Stimulated activated CD8-positive, alpha-beta memory T cell treated with anti-CD3 and anti-CD28 coated beads, Interleukin-4, amount 100 ng/mL, for 4 hours (primary cell): ENCODE measurements at places on chromosomes 6 and 20.

DNA sequence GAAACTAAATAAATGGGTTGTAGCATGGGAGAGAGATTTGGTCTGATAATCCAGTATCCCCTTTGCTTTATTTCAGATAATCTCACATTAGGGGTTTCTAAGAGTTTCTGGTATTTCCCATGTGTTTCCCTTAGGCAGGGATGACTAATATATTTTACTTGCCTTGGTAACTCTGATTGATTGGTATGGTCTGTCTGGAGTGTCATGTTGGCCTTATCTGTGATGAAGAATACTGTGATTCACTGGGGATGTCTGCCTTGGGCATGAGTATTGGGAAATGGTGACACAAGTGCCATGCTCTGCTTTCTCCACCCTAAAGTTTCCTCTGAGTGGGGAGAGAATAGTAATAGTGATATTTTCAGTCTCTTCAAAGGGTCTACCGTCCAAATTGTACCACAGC, 10.1 kb downstream of the SLC22A2 start:
- DNase-seq, result no peak

GRCh38 chr20:22100686-22101085, 395.2 kb downstream of the PAX1 start:
- no peak for DNase-seq

DNA sequence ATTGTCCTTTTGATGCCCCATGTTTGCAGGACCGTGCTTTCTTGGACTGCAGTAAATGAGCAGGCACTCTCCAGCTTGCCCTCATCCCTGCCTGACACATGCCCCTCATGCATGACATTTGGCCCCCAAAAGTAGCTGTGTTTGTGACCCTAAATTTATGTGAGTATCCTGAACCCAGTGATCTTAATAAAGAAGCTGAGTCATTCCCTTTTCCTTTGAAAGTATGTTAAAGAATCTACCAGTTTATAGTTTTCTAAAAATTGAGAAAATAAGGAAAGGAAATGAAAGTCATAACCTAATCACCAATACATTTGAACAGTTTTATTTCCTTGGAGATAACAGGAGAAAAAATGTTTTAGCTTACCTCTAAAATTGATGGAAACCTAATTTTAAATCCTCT, 3.4 kb upstream of the SLC22A23 start:
- no peak for DNase-seq

DNA sequence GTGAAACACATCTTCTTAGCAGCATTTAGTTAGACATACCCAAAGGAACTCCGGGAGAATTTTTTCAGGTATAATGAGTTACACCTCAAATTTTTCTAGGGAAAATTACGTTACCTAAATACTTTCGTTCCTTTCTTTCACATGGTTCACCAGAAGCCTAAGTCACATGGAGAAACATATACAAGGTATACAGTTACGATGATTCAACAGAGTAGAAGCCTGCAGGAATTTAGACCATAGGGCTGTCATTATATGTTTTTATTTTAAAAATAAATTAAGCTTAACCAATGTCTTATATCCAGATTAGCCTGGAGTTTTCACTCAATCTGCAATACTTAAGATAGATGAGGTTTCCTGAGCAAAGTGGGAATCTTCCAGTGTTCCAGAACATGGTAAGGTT, 549.5 kb upstream of the JARID2 start:
- DNase-seq, result no peak

GRCh38 chr6:4319981-4320683, 184.8 kb upstream of the ECI2 start:
- no peak for DNase-seq

GRCh38 chr20:45935416-45936046, 1.0 kb downstream of the PCIF1 start:
- DNase-seq, result no peak
